ENCODE measurements at places on chromosomes 3 and 15.

DNA sequence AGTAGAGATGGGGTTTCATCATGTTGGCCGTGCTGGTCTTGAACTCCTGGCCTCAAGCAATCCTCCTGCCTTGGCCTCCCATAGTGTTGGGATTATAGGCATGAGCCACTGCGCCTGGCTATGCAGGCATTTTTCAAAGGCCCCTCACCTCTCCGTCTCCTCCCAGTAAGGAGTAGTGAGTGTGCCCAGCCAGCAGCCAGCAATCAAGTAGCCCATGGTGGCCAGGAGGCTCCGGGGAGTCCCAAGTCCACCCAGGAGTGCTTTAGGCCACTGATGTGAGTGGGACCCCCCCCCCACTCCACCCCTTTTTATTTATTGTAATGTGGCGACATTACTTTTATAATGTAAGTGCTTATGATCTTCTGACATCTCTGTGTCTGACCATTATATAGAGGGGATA lies 8.1 kb downstream of the ISG20 start:
- no peak for DNase-seq

DNA sequence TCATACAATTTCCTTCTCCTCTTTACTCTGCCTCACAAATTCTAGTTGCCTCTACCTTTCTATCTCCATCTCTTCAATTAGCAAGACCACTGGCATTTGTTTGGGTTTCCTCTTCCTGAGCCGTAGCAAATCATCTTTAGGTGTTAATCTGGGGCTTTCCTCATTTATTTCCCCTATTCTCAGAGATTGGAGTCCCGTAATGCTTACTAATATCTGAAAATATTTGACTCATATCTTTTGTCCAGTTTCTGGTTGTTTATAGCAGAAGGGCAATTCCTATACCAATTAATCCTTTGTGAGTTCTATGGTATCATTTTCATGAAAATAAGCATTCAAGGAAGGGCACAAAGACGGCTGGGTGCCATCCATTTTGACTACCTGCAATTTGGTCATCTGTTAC lies 103.7 kb downstream of the NR2E3 start:
- no peak for DNase-seq

DNA sequence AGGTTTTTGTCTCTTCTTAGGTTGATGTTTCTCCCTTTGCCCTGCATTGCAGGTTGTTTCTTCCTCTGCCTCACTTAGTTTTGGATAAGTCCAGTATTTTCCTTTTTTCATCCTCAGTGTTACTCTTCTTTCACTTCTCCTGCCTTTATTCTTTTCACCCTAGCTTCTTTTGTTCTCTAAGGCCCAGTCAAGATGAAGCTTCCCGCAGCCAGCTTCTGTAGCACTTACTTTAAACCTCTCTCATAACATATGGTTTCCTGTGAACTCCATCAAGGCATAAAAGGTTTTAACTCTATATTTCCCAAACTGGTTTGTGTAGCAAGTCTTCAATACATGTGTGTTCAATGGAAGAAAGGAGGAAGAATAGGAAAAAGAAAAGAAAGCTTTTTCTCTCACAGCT lies 54.1 kb downstream of the TP63 start:
- DNase-seq: no peak

DNA sequence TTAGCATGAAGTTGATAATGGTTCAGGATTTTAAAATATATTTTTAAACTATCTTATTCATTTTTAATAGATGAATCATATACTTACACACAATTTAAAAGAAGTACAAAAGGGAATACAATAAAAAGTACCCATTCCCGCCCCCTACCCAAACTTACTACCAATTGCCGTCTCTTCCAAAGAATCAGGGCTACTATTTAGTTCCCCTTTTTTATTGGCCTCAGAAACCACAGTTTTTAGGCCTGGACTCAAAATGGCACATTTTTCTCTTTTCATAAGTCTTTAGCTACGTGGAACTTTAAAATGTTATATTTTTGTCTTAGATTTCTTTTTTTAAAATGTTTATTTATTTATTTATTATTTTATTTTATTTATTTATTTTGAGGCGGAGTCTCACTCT lies 18.0 kb downstream of the LRRK1 start:
- no peak for DNase-seq

DNA sequence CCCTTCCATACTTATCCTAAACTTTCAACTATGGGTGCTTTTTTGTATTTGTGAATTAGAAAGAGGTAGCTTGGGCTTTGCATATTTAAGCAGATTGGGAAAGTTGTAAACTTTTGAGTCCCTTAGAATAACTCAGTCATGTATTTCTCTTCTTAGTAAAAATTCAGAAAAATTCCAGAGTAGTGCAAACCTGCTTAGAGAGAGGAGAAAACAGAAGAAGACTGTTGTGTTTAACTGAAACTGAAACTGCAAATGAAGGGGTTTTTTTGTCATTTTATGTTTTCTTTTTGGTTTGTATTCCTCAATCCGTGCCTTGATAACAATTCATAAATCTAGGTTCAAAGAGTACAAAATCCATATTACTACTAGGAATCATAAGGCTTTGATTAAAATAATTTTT lies 31.3 kb downstream of the CD200 start:
- DNase-seq: no peak

GRCh38 chr3:33746416-33747116 lies 28.5 kb upstream of the CLASP2 start:
- no peak for DNase-seq

- peak; percentile 5 for DNase-seq
These were observed 41.8 kb upstream of the IQSEC1 start for GRCh38 chr3:13114811-13115575.

DNA sequence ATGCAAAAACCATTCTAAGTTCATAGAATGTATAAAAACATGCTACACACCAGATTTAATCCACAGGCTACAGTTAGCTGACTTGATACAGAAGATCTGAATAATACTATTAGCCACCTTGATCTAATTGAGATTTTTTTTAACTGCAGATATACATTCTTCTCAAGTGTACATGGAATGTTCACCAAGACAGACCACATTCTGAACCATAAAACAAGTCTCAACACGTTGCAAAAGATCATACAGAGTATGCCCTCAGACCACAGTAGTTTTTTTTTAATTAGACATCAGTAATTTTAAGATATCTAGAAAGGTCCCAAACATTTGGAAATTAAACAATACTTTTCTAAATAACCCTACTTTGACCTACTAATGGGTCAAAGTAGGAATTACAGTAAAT lies 83.3 kb downstream of the FGF7 start:
- DNase-seq: no peak

DNA sequence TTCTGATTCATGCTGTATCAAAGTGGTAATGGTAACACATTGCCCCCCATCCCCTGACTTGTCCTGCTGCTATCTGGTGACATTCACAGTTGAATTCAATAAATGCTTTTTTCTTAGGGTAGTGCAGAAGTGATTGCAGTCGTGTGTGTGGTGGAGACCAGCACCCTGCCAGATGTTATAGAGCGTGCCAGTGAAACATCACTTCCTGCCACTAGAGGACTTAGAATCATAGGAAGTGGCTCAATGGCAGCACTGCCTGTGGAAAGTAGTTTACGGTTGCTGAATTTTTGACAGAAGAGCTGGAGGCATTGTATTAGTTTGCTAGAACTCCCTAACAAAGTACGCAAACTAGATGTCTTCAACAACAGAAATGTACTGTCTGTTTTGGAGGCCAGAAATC lies 37.4 kb upstream of the P2RY12 start:
- no peak for DNase-seq

DNA sequence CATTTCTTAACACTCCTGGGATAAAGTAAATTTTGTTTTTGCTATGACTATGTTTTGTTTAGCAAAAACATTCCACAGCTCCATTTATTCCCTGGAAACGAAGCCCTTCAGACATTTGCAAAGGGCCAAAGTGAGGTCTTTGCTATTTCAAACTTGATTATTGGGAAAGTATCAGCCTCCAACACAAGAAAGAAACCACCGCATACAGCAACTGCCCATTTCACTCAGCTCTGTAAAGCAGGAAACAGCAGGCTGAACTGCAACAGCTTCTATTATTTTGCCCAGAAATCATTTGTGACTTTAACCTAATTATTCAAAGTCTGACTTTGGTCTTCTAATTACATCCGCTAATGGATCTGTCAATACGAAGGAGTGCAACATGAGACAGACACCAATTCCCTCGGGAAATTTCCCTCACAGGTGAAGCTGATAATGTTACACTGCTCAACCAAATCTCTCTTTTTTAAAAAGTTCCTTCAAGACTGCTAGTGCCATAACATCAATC lies 72.1 kb downstream of the RFTN1 start:
- DNase-seq: no peak

DNA sequence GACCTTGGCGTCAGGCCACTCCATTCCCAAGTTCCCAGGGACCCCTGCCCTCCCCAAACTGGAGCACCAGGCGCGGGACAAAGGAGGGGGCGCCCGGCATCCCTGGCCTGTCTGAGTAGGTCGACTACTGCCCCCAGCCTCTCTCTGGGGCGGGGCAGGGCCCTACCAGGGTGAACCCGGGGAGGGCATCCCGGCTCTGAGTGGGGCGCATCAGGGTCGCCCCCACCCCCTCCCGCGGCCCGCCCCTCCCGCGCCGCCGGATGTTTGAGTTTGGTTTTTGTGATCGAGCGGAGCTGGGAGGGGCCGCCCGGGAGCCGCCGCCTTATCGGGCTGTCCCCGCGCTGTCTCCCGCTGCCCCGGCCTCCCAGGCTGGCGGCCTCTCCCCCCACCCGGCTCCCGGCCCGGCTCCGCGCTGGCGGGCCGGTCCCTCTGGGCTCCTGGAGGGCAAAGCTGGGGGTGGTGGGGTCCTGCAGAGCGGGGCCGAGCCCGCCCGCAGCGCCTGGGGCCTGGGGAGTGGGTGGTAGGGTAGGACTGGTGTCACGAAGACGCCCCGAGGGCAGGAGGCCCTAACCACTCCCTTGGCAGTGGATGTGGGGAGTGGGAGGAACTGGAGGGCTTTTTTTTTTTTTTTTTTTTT lies 47.2 kb upstream of the SMAD6 start:
- peak; percentile 45 for DNase-seq

Data from left ventricle myocardium inferior (tissue), 1 donor.